ENCODE measurements at places on chromosomes 2 and 18. TPM values are rescaled to one million over a fixed set of nuclear protein-coding genes. Genes with fewer than 3 reads are reported as not detected.

Gene OBSL1
- total RNA-seq, result 0.26 TPM

GRCh38 chr2:202133909-202134265 lies 60.8 kb downstream of the KIAA2012 start:
- no peak overlapping the region for H3K27ac ChIP-seq
- H3K36me3 ChIP-seq, result no peaks in the 10 kb centered on the region
- H3K27me3 ChIP-seq, result peaks cover 2% of the 10 kb centered on the region
- no peaks in the 10 kb centered on the region for H3K4me1 ChIP-seq
- no peak for DNase-seq

DNA sequence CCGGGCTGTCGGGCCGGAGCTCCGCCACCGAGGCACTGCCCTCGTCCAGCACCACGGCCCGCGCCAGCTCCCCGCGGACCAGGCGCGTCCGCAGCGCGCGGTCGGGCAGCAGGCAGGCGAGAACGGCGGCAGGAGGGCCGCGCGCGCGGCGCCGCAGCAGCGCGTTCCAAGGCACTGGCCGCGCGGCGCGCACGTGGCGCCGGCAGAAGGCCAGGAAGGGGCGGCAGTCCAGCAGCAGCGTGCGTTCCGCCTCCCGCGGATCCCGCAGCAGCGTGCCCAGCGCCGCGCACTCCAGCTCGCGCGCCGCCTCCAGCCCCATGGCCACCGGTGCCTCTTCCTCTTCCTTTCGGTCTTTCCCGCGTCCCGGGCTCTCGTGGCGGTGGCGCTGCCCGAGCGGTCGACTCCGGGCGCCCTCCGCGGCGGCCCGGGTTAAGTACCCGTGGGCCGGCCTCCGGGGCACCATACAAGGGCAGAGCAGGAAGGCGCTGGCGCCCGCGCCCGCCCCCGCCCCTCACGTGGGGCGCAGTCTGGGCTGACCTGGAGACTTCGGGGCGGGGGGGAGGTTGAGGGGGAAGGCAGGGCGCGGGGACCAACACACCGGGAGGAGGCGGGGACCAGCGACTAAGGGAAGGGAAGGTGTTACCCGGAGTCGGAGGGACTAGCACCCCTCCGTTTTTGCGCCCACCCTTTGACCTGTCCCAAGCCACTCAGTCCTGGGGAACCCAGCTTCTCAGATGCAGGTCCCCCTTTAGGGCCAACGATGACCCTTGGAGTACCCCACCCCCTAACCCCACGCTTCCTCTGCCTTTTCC lies at the start of gene DUSP2:
Gene DUSP2 (minus strand): TSS at position 405 of the 812 bp plus-strand sequence. CDS start 86 bp downstream, at position 319.
- H3K4me3 ChIP-seq, result peak within 1 kb of the TSS; percentile 98
- peaks cover 52% of the 10 kb centered on the region for H3K4me1 ChIP-seq
- no peaks in the 10 kb centered on the region for H3K27me3 ChIP-seq
- peak; percentile 97 for DNase-seq

GRCh38 chr2:154898269-154898668 lies 199.8 kb downstream of the KCNJ3 start:
- H3K4me3 ChIP-seq, result no peak overlapping the region
- no peak for DNase-seq
- H3K27ac ChIP-seq, result no peak overlapping the region
- no peaks in the 10 kb centered on the region for H3K36me3 ChIP-seq
- H3K27me3 ChIP-seq, result no peaks in the 10 kb centered on the region
- no peaks in the 10 kb centered on the region for H3K4me1 ChIP-seq

- H3K36me3 ChIP-seq, result peaks cover 40% of the 10 kb centered on the region
- no peaks in the 10 kb centered on the region for H3K27me3 ChIP-seq
- H3K4me3 ChIP-seq, result no peak overlapping the region
Observed at GRCh38 chr2:240128608-240129145, 7.4 kb downstream of the COPS9 start.

GRCh38 chr2:170409164-170409535 lies 231.2 kb downstream of the MYO3B start:
- H3K27ac ChIP-seq, result no peak overlapping the region
- peaks cover 30% of the 10 kb centered on the region for H3K27me3 ChIP-seq
- peaks cover 7% of the 10 kb centered on the region for H3K4me1 ChIP-seq
- H3K4me3 ChIP-seq, result peak overlapping the region; percentile 65
- H3K36me3 ChIP-seq, result no peaks in the 10 kb centered on the region

GRCh38 chr18:13973061-13973575 lies 57.8 kb upstream of the MC2R start:
- H3K4me3 ChIP-seq, result no peak overlapping the region
- H3K27me3 ChIP-seq, result no peaks in the 10 kb centered on the region

GRCh38 chr2:21181957-21182356 lies 58.2 kb downstream of the TDRD15 start:
- DNase-seq, result no peak
- no peaks in the 10 kb centered on the region for H3K36me3 ChIP-seq
- no peak overlapping the region for H3K27ac ChIP-seq
- H3K27me3 ChIP-seq, result peaks cover 3% of the 10 kb centered on the region

- no peak overlapping the region for H3K4me3 ChIP-seq
- no peaks in the 10 kb centered on the region for H3K4me1 ChIP-seq
- H3K27me3 ChIP-seq, result no peaks in the 10 kb centered on the region
- H3K27ac ChIP-seq, result no peak overlapping the region
- H3K36me3 ChIP-seq, result no peaks in the 10 kb centered on the region
- DNase-seq, result no peak
Observed at GRCh38 chr2:144015655-144016245, 504.2 kb downstream of the ZEB2 start.
